ENCODE measurements at places on chromosomes 4 and X.

- no peak for DNase-seq
Measured at GRCh38 chr4:123824524-123824923, 427.9 kb downstream of the SPRY1 start.

DNA sequence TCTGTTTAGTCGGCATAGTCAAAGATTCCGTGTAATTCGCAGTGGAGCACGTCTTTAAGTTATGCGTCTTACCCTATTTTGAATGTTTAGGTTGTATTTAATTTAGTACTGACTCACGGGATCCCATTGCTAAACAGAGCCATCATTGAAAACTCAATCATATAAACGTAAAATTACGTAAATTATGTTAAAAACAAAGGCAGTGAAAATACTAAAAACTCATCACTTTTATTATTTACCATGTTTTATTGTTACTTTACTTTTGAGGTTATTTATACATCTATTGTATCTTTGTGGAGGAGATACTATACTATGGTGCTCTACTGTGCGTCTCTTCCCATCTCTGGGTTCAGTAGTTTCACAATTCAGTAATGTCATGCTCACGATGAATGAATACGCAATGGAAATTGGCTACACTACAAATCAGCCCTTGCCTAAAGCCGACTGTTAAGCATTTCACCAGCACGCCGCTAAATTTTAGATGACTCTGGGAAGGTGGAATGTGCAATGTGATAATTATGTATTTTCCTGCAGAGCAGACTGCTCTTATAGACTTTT, 944 bp downstream of the FUNDC2 start:
- DNase-seq = peak; percentile 42

DNA sequence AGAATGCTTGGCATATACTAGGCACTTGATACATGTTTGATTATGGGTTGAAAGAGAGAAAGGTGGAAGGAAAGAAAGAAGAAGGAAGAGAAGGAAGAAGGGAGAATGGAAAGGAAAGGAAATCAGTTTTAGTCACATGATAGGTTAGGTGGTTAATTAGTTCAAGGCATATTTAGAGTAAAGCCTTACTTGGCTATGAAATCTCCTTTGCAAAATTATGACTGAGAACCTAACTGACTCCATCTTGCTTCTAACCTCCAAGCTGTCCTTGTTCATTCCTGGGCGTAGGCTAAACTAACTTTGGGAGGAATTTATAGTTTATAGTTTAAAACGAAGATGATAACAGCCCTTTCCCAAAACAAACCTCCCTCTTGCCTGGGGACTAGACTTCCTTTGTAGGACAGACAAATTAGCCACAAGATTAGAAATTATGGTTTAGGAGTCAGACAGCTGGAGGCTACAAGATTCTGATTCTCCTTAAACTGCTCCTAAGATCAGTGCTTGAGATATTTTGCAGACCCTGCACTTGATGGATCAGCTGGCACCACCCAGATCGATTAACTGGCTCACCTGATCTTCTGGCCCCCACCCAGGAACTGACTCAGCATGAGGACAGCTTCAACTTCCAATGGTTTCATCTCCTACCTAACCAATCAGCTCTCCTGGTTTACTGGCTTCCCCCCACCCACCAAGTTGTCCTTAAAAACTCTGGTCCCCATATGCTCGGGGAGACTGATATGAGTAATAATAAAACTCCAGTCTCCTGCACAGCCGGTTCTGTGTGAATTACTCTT, 55.0 kb downstream of the TXK start:
- DNase-seq = no peak

DNA sequence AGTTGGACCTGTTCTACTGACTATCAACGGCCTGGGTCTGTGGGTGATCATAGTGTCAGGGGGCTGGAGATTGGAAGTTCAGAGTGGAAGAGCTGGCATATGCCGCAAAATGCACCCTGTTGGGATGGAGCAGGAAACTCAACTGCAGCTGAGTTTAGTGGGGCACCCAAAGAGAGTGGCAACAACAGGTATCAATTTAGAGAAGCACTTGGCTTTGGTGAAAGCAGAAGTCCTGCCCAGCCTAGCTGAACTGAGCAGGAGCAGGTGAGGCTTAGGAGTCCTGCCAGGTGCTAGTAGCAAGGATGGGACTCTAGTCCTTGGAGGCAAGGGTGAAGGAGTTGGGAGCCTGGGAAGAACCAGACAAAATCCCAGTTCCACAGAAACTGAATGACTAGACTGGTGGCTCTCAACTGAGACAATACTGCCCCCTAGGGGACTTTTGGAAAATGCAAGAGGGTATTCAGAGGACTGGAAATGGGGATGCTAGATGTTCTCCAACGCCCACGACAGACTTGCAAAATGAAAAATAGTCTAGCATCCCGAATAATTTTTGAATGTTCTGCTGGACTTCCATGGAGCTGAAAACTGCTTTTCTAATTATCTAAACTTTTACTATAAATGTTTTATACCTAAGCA, 49.4 kb downstream of the RTL9 start:
- no peak for DNase-seq

GRCh38 chr4:150135134-150135772, 57.0 kb downstream of the DCLK2 start:
- no peak for DNase-seq

- DNase-seq = no peak
Measured at GRCh38 chrX:20412871-20413486, 146.3 kb upstream of the RPS6KA3 start.

- no peak for DNase-seq
Measured at GRCh38 chrX:65194547-65194946, 218.3 kb upstream of the ZC4H2 start.

- no peak for DNase-seq
Measured at GRCh38 chr4:174218127-174218790, 65.2 kb downstream of the FBXO8 start.

DNA sequence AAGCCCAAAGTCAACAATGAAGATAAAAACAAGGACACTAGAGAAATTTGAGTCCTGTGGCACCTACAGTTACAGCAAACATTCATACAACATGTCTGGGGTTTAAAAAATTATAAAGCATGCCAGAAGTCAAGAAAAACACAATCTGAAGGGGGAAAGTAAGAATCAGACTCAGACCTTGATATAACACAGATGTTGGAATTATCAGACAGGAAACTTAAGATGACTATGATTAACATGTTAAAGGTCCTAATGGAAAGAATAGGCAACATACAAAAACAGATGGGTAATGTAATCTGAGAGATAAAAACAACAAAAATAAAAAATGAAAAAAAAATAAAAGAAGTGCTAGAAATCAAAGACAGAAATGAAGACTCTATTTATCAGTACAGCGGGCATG, 446.5 kb downstream of the SPRY1 start:
- DNase-seq = no peak

GRCh38 chrX:10893366-10893765, 217.8 kb upstream of the HCCS start:
- no peak for DNase-seq

DNA sequence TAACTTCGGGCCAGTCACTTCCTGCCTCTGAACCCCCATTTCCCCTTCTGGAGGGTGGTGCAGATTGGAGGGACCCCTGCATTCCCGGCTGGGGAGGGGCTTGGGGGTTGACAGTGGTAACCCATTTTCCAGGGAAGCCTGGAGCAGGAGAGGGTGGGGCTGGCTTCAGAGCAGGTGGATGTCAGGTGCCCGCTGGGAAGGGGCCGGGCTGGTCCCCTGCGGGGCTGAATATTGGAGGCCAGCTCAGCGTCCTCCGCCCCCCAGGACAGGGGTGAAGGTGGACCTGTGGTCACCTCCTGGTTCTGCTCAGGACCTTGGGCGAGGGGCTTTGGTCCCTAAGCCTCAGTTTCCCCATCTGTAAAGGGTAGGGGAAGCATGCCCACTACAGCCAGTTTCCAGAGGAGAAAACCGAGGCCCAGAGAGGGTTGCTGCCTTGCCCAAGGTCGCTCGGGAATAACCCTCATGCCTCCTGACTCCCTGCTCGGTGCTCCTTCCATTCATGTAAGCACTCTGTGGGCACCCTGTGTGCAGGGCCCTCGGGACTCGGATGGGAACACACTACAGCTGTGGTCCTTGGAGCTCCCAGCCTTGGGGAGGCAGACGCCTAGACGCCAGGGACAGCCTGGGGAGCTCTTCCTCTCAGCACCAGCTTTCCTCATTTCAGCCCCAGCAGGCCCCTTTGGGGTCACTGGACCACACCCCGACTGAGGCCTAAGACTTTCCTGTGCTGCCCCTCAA, 683 bp downstream of the MAN2B2 start:
- no peak for DNase-seq

- no peak for DNase-seq
Measured at GRCh38 chr4:145878501-145879435, 59.9 kb downstream of the ZNF827 start.

GRCh38 chrX:149829751-149830191, 48.0 kb downstream of the MAGEA9 start:
- DNase-seq = peak; percentile 7

GRCh38 chr4:110959041-110959643, 336.3 kb upstream of the PITX2 start:
- peak; percentile 14 for DNase-seq

GRCh38 chr4:77093401-77093800, 17.6 kb upstream of the CCNI start:
- DNase-seq = no peak

DNA sequence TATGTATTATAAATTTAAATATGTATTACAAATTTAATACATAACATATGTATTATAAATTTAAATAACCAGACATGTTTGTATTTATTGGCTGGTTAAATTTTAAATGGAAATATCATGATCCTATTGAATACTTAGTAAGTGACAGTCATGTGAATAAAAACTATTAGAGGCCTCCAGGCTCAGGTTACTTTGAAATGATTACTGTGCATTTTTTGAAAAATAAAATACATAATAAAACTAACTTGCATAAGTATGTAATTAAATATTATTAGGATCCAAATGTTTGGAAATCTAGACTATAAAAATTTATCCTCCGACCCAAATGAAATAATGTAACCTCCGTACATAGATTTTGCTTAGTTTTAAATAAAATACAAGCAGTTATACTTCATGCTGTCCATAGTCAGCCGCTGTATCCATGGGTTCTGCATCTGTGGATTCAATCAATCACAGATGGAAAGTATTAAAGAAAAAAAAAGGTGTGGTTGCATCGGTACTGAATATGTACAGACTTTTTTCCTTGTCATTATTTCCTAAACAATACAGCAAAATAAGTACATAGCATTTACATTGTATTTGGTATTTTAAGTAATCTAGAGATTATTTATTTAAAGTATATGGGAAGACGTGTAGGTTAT, 140.7 kb downstream of the WDFY3 start:
- no peak for DNase-seq

DNA sequence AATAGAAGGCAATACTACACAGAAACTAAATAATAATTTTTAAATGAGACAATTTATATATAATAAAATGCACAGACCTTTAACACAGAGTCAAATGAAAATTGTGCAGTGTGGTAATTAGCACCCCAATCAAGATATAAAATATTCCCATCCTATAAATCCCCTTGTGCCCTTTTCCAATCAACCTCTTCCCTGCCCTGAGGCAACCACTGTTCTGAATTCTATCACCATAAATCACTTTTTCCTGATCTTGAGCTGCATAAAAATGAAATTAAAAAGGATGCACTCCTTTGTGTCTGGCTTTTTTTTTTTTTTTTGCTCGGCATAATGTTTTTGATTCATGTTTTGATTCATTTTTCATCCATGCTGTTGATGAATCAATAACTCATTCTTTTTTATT, 107.0 kb downstream of the ATP8A1 start:
- DNase-seq = no peak

DNA sequence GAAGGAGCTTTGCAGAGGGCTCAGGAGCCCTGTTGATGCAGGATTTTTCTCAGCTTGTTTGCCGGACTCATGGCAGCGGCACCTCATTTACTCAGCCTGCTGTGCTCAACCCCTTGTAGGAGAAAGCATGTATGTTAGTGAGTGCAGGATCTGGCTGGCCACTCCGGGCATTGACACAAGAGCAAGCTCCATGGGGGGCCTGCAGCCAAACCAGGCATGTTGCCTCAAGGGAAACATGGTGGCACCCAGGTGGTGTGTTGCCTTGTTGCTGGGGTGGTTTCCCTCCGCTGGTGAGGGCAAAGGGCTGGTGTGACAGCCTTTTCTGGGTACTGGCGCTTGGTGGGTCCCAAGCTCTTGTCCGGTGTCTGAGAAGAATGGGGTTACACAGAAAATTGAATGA, 189.3 kb upstream of the ANXA3 start:
- no peak for DNase-seq

DNA sequence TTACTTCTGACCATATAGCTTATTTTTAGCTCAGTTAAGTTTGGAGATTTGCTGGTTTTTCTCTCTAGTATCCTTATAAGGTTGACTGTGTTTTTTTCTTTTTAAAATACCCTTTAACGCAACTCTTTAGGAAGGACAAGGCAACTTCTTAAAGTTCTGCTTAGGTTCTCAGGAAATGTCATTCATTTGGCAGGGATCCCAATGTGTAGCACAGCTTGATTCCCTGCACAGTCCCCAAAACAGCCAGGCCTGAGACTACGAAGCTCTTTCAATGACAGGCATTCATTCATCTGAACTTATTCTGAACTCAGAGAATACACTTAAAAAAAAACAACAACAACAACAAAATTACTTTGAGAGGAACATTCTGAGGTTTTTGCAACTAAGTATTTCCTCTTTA, 1765.8 kb downstream of the PCDH7 start:
- DNase-seq = no peak

- no peak for DNase-seq
Measured at GRCh38 chr4:77816546-77816945, 2.6 kb downstream of the CNOT6L start.

DNA sequence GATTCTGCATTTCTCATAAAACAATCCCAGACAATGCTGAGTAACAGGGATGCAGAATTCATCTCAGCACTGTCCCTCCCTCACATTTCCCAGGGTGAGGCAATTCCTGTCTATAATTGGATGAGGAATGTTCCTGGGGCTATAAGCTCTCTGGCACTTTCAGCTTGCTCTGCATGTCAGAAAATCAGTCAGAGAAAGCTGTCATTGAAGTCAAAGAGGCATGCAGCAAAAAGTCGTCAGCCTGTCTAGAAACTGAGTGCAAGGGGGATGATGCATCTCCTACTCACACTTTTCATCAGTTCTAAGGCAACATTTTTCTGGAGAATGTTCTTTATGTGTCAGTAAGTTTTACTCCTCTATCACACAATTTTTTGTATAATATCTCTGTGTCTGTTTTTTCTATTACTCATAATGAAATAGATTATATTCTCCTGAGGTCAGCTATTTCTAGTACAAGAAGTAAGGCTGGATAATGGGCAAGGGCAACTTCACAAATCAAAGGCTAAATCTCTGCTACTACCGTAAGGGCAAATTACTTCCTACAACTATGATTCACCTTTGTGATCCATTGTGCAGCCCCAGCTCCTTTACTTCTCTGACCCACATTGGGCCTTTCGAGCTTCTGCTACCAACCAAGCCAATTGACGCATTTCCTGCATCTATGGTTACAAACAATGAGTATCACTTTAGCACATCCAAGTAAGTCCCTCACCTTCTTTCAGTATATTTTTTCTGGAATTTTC, 56.0 kb downstream of the TASL start:
- peak; percentile 35 for DNase-seq
